KBM-7 (cell line): ENCODE measurements at places on chromosomes 2 and 18.

GRCh38 chr2:223541546-223541945, 60.6 kb downstream of the SCG2 start:
- no peak for DNase-seq

GRCh38 chr18:11741505-11742145, 52.6 kb downstream of the GNAL start:
- DNase-seq: peak; percentile 33

DNA sequence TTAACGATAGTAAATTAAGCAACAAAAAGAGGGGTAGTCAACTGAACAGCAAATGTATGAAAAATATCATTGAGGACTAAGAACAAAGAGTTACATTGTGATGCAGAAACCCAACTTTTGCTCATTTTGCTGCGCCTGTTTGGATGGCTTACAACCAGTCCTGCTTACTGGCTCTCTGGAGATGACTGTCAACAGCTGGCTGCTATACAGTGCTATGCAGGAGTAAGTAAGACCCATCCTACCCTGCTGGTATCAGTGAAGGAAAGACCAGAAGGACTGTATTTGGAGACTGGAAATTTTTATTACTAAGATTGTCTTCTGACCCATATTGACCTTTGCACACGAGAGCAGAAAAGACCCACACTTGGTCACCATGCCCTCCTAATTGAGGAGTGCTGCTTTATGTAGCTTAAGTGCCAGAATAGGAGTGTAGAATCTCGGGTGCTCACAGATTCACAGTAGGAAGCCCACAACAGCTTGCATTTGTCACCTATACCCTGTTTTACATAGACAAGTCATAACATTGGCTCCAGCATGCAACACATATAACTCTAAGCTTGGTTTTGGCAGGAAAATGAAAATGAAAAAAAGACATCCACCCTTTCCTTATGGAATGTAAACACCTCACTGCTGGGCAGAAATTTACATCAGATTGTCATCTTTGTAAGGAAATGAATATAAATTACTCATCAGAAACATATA, 1915.0 kb upstream of the CELF4 start:
- no peak for DNase-seq

- no peak for DNase-seq
These were observed 37.4 kb downstream of the DLGAP1 start for GRCh38 chr18:4417714-4418113.

DNA sequence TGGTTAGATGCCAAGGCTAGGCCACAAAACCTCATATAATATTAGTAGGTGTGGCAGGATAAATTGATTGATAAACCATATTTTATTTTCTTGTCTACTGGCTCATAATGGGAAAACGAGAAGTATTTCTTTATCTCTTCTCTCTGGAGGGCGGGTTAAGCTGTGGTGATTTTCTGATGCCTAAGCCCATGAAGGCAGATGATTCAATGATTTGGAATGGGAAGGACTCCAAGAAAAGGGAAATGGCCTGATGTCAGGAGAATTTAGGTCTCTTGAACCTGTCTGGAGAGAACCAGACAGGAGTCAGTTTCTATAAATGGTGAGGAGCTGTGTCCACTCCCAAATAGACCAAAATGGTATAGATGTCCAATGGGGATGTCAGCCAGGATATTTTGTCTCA, 18.7 kb upstream of the MAP4K3 start:
- DNase-seq: no peak

GRCh38 chr18:64202210-64202836, 53.4 kb upstream of the LINC00305 start:
- no peak for DNase-seq

DNA sequence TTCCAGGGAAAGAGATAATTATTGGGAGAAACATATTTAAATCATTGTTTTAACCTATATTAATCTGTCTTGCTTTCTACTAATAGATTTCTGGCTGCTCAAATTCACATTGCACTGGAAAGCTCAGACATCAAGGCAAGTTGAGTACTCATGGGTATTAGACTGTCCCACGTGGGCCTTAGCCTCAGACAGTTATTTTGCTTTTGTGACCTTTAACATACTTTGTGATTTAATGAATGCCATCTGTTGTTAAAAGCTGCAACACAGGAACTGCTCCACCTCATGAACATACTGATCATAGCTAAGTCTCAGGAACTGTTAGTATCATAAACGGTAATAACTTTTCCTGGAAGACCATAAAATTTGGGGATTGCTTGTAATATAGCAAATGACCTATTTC, 2.7 kb upstream of the LCT start:
- no peak for DNase-seq

- DNase-seq: no peak
These were observed 57.3 kb downstream of the ROCK1 start for GRCh38 chr18:21054252-21054821.

DNA sequence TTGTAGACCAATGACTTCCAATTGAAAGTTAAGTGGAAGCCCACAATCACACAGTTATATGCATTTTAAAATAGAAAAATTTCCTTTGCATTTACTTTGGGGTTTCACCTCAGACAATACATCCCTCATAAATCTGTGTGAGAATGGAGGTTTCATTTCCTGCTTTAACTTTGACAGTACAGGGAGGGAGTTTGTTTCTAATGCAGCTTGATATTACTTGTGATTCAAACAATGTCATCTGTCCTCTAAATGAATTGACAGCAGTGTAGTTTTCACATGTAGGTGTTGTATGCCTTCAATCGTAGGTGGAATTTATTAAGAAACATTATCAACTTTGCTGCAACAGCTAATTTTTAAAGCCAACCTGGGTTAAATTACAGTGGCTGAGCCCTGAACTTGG, 75.2 kb downstream of the TMEFF2 start:
- DNase-seq: no peak

- DNase-seq: no peak
These were observed 416.6 kb upstream of the ACVR2A start for GRCh38 chr2:147428120-147428747.

DNA sequence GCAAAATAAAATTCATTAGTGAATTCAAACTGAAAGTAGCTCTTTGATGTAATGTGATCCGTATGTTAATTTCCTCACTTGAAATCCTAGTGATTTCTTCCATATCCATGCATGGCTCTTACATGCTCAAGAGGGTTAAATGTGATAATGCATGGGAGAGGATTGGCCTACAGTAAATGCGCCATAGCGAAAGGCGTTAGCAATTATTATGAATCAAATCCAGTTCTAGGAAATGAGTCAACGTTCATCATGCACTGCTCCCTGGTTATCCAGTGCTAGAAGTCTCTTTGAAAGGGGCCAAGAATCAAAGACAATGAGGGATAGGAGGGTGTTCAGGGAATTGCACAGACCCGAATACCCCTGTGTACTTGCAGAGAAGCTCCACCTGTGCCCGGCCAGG, 101.4 kb upstream of the RASGRP3 start:
- DNase-seq: no peak

DNA sequence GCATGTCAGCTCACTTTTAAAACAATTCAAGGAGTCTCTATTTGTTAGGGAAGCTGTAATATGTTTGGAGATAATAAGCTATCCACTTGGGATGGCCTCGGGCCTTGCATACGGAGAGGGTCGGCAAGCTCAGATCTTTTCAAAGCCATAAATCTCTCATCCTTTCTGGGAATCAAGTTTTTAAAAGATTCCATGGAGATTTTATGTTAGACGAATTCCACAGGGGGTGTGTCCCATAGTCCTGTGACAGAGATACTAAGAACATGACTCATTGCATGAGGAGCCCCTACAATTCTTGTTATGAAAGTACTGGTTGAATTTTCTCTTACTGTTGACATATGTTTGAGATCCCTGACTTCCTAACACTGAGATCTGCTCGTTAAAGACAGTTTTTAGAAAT, 108.7 kb downstream of the FEZ2 start:
- no peak for DNase-seq

- DNase-seq: no peak
These were observed 552.8 kb upstream of the KLHL29 start for GRCh38 chr2:22832196-22832595.

DNA sequence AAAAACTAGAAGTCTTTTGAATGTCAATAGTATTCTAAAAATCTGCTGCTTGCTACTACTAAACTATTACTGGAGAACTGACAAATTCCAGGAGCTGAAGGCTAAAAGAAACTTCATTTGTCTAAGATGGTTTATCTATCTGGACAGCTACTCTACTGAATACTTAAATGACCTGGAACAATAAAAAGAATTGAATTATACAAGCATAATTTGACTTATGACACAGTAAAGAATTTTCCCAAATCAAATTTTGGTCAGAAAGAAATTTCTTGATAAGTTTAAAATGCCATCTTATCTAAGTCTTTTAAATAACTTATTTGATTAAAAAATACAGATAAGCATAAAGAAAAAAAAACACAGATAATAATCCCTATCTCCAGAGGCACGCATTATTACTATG, 80.2 kb upstream of the ITGA4 start:
- DNase-seq: no peak

DNA sequence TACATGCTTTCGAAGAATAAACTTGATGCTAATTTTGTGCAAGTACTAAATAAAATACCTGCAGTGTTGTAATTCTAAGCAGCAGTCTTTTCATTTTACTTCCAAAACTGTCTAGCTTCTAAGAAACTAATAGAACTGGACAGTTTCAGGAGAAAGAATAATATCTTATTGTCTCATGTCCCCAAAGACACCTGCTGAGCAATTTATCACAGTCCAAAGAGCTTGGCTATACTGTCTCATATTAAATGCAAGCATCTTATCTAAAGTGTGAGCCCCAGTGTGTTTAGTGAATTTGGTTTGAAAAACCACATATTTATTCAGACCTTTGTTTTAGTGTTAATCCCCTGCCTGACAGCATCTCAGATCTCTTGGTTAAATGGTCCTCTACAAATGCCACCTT, 374.3 kb downstream of the TMX3 start:
- DNase-seq: no peak
